ENCODE measurements at places on chromosomes 6 and 20.

- no peak for DNase-seq
Observed at GRCh38 chr6:126811321-126811720, 307.1 kb upstream of the RSPO3 start.

- peak; percentile 52 for DNase-seq
Observed at GRCh38 chr6:2909718-2910117, 6.6 kb upstream of the SERPINB9 start.

- DNase-seq, result no peak
Observed at GRCh38 chr20:25038591-25039015, 19.3 kb downstream of the ACSS1 start.

DNA sequence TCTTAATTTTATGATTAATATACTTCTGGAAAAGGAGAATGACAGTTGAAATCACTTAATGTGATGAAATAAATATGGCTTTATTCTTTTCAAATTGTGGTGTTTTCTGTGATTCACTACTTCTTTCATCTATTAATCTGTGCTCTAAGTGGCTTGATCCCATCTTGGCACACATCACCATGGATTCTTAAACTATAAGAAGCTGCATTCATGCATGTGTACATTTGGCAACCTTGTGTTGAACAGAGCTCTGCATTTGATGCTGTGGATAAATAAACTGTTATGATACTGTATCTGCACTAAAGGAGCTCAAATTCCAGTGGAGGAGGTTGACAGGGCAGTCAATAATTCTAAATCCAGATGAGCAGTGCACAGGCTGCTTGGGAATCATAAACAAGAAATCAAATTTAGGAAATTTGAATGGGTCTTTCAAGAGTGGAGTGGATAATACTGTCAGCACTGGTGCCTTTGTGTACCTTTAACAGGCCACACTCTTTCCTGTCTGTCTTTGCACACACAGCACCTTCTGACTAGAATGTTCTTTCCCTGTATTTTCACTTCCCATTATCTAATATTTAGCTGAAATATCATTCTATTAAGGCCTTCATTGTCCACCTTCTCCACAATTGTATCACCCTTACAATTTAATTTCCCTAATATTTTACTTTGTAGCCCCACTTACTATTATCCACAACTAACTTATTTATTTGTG is 252.9 kb downstream of the GRM1 start:
- no peak for DNase-seq

DNA sequence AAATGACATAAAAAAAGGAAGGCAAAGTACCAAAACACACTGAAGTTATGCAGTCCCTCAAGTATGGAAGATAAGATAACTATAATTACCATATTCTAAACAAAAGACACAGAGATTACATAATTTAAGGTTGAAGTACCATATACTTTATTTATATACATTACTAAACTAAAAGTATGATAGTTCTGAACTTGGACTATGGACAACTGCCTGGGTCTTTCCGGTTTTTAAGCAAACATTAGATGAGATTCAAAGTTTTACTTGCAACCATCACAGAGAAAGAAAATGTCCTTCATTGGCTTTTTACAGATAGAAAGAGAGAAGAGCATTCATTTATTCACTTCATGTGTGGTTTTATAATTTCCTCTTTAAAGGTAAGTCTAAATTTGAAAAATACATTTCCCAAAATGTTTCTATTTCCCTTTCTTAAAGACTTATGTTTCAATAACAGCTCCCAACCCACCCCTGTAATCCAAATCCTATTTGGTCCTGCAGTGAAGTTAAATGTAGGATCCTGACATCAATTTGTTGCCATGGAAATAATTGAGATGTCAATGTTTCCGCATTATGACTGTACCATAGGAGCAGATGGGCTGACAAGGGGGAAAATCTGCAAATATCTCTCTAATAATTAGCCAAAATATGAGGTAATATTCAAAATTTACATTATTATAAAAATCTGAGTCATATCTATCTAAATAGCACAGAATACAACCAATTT is 63.7 kb downstream of the PTPRK start:
- no peak for DNase-seq

DNA sequence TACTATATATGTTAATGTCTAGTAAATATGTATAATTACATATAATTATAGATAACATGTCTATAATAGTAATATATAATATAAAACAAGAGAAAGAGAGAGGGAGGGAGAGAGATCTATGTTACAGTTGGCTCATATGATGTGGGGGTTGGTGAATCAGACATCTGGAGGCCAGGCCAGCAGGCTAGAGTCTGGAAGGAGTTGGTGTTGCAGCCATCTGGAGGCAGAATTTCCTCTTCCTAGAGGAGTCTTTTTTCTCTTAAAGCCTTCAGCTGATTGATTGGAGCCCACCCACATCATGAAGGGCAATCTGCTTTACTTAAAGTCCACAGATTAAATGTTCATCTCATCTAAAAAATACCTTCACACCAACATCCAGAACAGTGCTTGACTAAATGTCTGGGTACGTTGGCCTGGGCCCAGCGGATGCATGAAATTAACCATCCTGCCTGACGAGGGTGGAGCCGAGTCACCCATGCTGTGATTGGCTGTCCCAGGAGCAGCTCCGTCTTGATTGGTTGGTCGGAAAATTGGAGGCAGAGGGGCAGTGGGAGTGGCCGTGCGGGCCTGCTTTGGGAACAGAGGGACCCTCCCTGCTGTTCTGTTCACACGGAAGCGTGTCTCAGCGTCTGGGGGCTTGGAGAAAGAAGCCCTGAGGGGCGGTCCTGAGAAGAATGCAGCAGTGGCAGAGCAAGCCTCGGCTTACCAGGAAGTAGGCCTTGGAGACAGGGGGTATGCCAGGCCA is 392.4 kb downstream of the QKI start:
- DNase-seq, result no peak

- DNase-seq, result no peak
Observed at GRCh38 chr6:44147256-44147655, 11.4 kb upstream of the CAPN11 start.

- DNase-seq, result peak; percentile 84
Observed at GRCh38 chr6:37566111-37566949, 66.6 kb upstream of the CCDC167 start.

DNA sequence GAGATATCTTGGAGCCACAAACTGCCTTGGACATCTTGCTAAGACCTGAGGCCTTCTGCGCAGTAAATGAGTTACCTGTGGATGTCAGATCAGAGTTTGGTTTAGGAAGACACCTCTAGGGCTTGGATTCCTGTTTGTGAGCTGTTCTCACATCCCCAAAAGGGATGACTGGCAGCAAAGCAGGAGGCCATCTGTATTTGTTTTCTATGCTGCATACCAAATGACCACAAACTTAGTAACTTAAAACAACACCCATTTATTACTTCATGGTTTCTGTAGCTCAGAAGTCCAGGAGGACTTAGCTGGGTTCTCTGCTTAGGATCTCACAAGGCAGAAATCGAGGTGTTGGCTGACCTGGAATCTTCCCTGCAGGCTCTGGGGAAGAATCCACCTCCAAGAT is 116.7 kb downstream of the UNC5CL start:
- DNase-seq, result no peak

GRCh38 chr6:136757150-136757549 is 35.1 kb downstream of the MAP3K5 start:
- no peak for DNase-seq

DNA sequence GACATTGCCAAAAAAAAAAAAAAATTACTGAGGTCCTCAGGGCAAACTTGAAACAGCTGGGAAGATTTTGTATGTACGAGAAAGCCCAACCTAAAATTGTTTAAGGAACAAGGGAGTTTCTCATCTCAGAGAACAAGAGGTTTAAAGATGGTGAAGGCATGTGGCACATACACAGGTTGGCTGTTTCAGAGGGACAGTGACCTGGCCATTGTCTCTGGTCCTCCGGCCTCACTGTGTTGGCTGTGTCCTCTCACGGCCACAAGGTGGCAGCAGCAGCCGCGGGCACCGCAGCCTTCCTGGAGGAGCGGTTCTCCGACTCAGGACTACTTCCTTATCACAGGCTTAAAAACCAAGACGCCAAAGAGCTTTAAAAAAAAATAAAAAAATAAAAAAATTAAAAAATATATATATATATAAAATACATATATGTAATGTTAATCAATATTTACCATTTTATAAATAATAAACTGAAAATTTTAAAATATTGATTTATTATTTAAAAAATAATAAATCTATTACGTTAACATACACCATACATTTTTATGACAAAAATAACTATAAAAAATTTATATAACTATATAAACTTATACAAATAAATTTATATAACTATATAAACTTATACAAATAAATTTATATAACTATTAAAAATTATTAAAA is 52.8 kb downstream of the GTF2H5 start:
- peak; percentile 75 for DNase-seq

GRCh38 chr6:89987140-89987539 is 92.9 kb downstream of the GJA10 start:
- no peak for DNase-seq

DNA sequence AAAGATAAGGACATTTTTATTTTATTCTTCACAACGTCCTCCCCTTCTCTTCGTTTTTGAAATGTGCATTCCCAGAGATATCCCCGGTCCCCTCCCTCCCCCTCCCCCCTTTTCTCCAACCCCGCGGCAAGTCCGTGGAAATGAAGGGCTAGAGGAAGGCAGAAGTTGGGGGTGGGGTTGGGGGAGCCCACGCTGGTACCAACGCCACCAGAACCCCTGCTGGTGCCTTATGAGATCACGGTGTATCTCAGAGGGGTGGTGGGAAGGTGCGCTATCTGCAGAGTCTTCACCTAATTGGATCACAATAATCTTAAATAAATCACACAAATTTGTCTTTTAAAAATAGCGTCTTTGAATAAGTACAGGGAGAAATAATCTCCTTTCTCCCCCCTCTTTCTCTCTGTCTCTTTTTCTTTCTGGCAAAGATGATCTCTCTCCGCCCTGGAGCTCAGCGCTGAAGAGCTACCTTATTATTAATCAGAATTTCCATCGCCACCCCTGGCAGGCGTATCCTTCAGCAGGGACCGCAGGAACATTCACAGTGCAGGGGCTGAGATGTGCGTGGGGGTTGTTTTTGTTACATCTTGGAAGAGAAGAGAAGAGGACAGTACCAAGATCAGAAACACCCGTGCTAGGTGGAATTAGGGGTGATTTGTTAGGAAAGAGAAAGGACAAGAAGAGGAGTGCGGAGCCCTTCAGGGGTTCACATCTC is 915 bp downstream of the CLVS2 start:
- DNase-seq, result no peak

DNA sequence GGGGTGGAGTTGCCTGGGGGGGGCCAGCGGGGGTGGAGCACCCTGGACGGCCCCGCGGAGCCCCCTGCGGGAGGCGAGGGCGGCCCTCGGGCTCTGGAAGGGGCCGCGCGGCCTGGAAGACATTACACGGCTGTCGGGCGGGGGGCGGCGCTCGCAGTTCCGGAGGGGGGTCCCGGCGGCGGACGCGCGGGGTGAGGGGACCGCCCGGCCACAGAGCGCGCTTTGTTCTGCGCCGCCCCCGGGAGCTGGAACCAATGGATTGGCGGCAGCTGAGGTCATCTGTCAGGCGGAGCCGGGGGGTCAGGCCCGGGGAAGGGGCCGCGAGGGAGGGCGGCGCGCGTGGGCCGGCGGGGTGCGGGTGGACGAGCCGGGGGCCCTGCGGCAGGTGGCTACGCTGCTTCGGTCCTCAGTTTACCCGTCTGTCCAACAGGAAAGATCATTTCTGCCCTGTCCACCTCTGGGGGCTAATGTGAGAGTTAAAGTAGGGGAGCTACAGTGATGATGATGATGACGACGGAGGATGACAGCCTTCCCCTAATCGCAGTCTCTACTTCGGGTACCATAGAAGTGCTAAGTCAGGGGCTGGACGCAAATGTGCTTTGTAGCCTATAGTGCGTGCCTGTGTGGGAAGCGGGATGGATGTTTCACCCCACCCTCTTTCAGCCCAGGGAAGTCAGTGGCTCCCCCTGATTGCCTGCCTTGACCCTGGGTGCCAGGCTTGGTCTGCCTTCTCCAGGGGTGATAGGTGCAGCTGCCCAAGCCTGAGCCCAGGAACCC is 10.4 kb downstream of the SRXN1 start:
- DNase-seq, result no peak

DNA sequence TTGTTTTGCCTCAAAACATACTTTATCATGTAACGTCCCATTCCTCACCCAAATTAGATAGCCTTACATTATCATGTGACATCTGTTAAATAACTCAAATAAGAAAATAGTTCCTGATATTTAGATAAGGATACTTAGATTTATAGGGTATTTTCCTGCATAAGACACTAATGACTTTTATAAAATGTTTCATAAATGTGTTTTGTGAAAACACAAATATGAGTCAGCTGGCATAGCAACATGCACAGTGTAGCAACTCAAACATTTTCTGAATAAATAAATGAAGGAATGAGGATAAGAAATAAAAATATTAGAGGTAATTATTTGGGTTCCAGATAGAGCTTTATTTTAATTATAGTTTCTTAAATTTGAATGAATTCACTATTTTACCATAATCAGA is 460.4 kb upstream of the PLCB4 start:
- no peak for DNase-seq

DNA sequence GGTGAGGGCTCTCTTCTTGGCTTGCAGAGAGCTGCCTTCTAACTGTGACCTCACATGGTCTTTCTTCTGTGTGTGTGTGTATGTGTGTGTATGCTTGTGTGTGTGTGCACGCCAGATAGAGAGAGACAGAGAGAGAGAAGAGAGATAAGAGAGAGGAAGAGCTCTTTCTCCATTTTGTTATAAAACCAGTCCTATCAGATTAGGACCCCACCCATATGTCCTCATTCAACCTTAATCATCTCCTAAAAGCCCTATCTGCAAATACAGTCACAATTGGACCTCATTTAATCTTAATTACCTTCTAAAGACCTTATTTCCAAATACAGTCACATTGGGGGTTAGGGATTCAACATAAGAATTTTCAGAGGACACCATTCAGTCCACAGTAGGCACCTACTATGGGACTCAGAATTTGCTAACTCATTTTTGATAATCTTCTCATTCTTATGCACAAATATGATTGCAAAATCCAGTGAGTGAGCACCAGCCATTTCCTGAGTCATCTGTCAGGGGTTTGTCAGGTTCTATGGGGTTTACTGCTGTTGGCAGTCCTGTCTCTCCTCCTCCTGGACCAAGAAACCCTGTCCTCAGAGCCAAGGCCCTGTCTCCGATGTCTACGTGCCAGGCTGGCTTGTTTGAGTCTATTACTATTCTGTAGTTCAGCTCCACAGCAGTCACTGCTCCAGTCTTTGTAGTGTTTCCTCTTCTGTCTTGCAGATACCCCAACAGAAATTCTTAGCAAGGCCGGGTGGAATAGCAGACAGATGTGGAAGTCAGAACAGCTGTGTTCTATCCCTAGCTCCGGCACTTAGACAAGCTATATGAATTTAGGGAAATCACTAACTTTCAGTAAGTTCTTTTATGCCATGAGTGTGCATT is 59.0 kb upstream of the FAM184A start:
- no peak for DNase-seq

GRCh38 chr6:139409026-139409425 is 34.6 kb upstream of the CITED2 start:
- DNase-seq, result no peak

DNA sequence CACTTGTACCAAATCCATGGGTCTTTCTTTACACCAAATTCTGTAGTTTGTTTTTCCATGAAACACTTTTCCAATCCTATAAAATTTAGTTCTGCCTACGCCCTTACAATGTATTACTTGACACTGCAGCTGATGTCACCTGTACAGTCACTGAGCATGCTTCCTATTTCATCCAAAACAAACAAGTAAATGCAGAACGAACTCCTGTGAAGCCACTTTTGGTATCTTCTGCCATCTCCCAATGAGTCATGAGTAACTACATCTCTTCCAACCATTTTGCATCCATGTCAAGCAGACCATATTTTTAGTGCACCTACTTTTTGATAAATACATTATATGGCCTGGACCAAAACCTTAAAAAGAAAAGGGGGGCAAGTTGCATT is 42.4 kb downstream of the HDDC2 start:
- no peak for DNase-seq

- no peak for DNase-seq
Observed at GRCh38 chr20:59624401-59624800, 20.1 kb downstream of the PHACTR3 start.

Measured in activated T-cell treated with anti-CD3 and anti-CD28 coated beads, Interleukin-2, amount 50 U/mL, for 72 hours (primary cell).